ENCODE measurements at places on chromosomes 16 and 17.

DNA sequence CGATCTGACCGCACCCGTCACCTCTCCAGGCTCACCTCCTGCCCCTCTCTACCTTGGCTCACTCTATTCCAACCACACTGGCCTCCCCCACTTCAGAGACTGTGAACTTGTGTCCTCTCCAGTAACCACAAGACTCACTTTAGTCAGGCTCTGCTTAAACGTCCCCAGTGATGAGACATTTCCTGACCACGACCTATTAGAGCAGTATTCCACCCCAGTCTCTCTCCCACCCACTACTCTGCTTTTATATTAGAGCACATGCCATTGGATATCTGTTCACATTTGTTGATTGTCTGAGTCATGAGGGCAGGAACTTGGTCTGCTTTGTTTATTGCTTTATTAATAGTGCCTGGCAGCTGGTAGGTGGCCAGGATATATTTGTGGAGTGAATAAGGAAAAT, 20.1 kb downstream of the COX11 start:
- no peak for DNase-seq

DNA sequence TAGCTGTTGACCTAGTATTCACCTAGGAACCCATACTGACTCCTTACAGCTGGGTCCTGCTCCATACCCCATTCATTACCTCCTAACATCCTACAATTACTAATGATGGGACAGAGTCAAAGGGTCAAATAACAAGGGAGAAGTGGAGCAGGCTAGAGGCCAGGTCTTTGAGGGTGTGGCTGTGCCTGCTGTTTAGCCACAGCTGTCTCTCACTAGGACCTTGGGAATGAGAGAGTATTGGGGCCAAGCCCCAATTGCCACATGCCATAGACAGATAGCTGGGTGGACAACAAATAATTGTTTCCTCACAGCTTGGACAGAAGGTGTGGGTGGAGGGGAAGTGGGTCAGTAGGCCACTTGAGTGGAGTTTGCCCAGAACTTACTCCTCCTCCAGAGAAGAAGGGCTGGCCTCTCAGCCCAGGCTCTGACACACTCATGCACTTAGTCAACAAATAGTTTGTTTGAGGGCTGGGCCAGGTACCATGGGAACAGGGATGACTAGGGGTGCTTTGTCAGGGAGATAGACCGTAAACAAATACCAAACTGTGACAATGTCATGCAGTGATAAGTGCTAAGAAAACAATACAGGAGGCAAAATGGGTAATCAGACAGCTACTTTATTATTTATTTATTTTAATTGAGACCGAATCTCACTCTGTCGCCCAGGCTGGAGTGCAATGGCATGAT, 10.2 kb upstream of the CENPT start:
- DNase-seq: peak; percentile 40

DNA sequence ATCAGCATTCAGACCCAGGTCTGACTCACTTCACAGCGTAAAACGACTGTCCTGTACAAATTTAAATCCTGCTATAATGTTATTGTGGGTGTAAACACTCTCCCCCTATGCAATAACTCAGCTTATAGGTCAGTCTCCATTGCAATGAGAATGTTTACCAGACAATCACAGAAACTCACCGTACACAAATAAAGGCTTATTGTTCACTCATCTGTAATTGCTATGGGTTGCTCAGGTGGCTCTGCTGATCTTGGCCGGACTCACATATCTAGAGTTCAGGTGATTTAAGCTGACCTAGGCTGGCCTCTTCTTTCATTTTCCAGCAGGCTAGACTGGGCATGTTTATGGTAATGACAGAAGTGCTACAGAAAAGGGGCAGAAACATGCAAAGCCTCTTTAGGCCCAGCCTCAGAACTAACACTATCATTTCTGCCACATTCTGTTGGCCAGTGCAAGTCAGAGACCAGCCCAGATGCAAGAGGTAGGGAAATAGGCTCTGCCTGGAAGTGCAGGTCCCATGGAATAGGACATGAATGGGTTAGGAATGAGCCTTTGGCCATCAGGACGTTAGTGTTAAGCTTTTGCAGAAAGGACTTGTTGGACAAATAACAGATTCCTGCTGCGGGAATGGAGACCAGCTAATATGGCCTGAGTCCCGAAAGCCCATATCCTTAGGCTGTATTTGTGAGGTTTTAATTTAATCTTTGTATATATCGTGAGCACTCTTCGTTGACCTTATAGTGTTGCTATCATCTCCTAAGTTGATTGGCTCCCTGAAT, 44.0 kb downstream of the HLF start:
- DNase-seq: no peak

DNA sequence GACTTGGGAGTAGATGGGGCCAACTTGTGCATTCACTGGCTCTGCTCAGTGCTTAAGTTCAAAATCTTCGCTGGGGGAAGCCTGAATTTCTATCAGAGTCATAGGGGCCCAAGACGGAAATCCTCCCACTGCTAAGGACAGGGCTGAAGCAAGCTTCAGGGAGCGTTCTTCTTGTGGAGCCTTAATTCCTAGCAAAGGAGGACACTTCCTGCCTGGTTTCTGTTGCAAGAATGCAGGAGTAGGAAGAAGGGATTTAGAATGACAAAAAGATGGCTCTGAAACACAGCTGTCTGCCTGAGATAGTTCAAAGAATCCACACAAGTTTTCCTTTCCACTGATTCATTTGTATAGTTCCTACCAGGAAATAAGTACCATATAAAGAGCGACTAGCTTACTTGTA, 26.4 kb downstream of the PSME3IP1 start:
- no peak for DNase-seq

- no peak for DNase-seq
Observed at GRCh38 chr17:73630965-73631595, 13.2 kb downstream of the SDK2 start.

GRCh38 chr17:76345377-76345974, 8.2 kb downstream of the PRPSAP1 start:
- DNase-seq: no peak
